Transverse colon (tissue), 4 donors: ENCODE measurements at places on chromosomes 12 and 14. TPM values are rescaled to one million over a fixed set of nuclear protein-coding genes. Genes with fewer than 3 reads are reported as not detected.

The NOVA1 gene
- 20.2 TPM for total RNA-seq

GRCh38 chr12:128322341-128322740 lies 55.4 kb downstream of the TMEM132C start:
- no peak for DNase-seq

The BCL2L14 gene
- 54.8 TPM for total RNA-seq

The MNAT1 gene
- total RNA-seq: 20.9 TPM

The TMEM119 gene
- total RNA-seq: 3.3 TPM

DNA sequence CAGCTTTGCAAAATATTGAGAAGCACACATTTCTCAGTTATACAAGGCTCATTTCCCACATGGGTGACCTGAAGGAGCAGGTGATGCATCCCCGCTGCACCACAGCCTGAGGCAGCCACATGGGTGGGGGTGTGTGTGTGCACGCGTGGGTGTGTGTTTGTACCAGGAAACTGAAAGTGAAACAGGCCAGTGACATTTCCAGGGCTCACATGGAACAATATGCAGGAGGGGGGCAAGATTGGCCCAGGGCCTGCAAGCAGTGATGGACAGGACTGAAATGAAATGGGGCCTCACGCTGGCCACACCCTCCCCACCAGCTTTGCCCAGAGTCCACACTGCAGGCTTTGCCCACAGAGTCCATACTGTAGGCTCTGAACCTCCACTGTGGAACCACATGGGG lies 154.2 kb upstream of the PARP11 start:
- no peak for DNase-seq

GRCh38 chr12:47079981-47080724 lies 394 bp upstream of the AMIGO2 start:
- peak; percentile 36 for DNase-seq

DNA sequence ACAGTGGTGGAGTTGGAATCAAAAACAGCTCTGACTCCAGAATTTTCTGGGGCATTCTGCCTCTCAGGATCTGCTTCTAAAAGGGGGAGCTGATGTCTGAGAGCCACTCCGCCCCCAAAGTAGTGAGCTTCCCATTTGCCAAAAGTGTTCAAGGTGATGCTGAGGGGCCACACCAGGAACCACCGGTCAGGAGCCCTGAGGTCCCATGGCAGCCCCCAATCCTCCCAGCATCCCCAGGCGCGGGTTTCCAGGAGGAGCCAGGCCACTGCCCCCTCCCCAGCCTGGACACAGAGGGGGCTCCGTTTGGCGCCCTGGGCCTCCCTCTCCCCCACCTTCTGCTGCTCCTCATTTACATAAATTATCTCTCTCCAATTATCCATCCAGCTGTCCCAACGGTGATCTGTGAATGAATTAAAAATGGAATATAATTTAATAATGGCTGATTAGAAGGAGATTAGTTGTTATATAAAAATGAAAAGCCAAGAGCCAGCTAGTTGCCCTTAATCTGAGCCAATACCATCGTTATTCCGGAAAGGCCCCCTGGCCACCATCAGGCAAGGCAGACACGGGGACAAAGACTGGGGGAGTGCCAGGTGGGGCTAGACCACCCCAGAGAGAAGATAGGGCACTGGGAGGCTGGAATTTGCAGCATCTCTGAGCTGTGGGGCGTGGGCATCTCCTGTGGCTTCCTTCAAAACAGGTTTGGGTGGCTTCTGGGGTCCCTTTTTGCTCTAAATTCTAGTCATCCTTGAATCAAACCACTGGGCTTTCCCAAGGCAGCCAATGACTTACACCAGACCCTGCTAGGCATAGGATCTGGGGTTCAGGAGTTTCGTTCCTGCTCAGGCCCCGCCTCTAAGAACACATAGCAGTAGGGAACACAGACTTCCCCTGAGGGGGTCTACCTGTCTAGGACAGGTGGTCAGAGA lies 19.7 kb upstream of the VSX2 start:
- no peak for DNase-seq

DNA sequence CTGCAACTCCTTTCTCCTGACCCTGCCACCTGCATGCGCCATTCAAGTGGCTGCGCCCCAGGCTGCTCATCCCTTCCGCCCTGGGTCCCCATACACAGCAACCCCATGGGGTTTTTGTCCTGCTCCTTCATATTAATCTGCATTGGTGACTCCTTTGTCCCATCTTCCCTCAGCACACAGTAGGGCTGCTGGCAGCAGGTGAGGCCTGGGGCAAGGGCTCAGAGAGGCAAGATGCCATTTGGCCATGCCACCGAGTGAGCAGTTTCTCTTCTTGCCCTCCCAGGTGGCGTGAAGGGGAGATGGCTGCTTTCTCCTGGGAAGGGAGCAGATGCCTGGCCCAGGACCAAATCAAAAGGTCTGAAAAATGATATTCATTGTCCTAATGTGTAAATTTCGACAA lies 9.1 kb downstream of the RTL1 start:
- no peak for DNase-seq

The CEBPE gene
- total RNA-seq: not detected

DNA sequence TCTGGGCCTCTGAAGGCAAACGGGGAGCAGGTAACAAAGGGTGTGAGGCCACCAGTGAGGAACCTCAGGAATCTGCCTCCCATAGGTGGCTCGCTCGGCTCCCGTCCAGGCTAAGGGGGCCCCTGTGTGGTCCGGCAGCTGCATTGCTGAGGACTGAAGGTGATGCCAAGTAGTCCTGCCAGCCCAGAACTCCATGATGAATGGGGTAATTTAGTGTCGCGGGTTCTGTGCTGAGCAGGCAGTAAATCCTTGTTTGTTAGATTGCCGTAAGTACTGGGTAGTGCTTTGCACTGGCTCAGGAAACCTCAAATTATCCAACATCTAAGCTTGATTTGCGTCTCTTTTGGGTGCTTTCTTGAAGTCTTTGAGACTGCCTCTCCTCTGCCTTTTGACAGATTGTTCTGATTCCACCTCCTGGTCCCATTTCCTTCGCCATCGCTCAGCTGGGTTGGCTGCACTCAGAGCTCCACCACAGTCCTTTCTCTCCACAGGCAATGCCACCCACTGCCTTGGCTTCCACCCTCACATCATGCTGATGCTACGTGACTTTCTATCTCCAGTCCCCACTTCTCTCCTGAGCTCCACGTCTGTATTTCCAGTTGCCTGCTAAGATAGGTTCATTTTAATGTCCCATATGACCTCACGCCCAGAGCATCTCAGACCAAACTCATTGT lies 392.0 kb downstream of the FUT8 start:
- DNase-seq: no peak

DNA sequence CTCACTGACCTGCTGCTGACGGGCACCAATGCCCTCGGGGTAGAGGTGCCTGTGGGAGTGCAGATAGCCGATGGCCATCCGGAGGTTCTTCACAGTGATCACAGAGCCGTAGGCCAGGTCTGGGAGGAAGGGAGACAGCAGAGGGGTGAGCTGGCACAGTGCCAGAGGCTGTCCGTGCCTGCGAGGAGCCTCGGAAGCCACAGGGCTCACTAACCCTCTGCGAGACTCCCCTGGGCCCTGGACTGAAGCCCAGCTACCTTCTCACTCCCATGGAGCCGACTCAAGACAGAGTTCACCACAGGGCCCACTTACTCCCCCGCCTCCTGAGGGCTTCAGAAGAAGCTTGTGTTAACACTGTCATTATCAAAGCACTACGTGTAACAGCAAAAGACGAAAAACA lies 24.5 kb downstream of the POMT2 start:
- DNase-seq: no peak

- no peak for DNase-seq
Observed at GRCh38 chr12:125606312-125606711, 541.1 kb downstream of the AACS start.

DNA sequence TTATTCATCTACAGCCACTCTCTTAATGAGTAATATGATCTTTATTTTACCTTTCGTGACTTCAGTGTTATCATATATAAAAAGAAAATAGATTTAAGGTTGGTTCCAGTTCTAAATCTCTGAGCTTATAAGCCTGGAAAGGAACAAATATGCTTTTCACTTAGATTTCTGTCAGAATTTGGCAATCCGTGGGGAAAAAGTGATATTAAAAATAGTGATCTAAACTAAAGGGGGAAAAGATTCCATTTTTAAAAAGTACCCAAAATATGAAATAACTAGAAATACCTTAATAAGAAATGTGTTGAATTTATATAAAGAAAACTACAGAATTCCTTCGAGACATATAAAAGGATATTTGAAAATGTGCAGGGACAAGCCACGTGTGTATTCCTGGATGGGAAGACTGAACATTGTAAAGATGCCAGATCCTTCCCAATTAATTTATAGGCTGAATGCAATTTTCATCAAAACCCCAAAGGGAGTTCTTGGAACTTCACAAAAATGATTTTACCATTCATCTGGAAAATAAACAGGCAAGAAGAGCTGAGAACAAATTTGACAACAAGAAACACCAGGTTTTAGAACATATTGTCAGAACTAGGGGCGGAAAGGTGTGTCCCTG lies 142.5 kb downstream of the EFCAB11 start:
- DNase-seq: no peak

The OR6S1 gene
- not detected for total RNA-seq

DNA sequence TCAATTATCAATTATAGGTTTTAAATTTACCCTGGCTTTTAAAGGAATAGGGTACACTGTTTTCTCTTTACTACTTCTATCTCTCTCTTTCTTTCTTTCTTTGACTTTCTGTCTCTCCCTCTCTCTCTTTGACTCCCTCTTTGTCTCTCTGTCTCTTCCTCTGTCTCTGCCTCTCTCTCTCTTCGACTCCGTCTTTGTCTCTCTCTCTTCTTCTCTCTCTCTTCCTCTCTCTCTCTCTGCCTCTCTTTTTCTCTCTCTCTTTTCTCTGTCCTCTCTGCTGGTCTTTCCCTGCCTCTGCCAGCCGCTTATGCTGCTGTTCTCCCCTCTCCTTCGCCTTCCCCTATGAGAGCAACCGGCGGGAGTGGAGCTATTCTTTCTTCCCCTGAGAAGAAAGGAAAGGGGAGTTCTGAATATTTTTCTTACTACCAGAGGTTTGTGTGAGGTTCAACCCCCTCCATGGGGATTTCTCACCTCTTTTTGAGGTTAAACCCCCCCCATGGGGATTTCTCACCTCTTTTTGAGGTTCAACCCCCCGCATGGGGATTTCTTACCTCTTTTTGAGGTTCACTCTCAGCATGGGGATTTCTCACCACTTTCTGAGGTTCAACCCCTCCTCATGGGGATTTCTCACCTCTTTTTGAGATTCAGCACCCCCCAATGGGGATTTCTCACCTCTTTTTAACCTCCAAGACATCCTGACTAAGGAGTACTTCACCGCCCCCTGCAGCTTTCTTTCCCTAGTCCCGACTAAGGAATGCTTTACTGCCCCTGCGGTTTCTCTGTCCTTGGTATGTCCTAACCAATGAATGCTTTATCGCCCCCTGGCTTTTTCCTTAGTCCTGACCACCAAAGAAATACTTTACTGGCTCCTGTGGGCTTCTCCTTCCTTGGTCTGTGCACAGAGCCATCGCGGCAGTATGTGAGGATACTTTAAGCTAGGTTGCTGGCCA lies 27.4 kb upstream of the DDHD1 start:
- DNase-seq: peak; percentile 8

- no peak for DNase-seq
Observed at GRCh38 chr14:43503508-43503907, 1003.6 kb downstream of the FSCB start.

The PLEKHD1 gene
- 0.14 TPM for total RNA-seq

DNA sequence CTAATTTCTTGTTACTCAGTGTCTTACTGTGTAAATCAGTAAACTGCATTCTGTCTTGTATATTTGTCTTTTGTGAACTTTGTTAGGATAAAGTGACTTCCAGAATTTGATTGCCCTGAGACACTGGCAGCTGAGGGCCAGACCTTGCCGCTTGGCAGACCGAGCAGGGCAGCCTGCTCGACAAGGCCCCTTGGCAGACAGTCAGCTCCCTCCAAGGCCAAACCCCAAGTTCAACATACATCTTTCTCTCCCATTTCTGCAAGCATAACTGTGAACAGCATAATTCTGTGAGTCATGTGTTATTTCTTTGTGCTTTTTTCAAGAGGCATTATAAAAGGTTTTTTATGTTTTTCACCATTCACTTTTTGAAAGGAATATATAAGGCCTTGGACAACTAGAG lies 39.2 kb upstream of the BMAL2 start:
- peak; percentile 51 for DNase-seq

DNA sequence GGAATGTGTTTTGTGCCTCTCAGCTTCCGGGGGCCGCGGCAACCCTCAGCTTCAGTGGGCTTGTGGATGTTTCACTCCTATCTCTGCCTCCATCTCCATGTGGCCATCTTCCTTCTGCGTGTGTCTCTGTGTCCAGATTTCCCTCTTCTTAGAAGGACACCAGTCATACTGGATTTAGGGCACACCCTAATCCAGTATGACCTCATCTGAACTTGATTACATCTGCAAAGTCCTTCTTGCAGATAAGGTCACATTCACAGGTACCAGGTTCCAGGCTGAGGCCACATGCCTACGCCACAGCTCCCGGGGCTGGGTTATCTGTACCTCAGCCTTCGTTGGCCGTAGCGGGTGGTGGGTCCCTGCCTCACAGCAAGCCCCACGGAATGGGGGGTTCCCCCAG lies 68.9 kb downstream of the ZNF664 start:
- no peak for DNase-seq

DNA sequence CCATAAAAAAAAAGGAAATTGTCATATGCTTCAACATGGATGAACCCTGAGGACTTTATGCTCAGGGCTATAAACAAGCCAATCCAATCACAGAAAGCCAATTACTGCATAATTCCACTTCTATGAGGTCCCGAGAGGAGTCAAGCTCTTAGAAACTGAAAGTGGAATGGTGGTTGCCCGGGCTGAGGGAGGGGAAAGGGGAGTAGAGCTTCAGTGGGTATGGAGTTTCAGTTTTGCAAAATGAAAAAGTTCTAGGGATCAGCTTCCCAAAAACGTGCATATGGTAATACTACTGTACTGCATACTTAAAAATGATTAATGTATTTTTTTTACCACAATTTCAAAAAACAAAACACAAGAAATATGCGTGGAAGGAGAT lies 52.0 kb downstream of the RNF34 start:
- DNase-seq: peak; percentile 59

- DNase-seq: no peak
Observed at GRCh38 chr12:93370947-93371346, 6.8 kb upstream of the NUDT4 start.

DNA sequence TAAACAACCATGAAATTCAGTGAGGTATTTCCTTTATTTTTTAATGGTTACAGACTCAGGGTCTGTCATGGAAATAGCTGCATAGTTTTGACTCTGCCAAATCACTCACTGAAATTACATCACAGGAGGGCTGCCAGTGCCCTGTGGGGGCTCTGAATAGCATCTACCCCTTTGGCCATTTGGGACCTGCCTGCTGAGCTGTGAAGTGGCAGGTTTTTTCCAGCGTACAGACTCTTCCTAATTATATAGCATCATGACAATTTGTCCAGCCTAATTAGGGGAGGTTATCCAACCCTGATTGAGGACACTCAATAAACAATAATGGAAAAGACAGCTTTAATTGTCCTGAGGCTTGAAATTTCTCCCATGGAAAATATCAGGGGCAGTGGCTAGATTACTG lies 1.8 kb upstream of the COCH start:
- no peak for DNase-seq

The SIRT4 gene
- total RNA-seq: not detected

- peak; percentile 5 for DNase-seq
Observed at GRCh38 chr14:104292084-104292970, 153.9 kb downstream of the KIF26A start.
